NCI-H1092 (cell line): ENCODE measurements at places on chromosomes 3 and 15.

GRCh38 chr15:73924171-73924921, 1.9 kb upstream of the LOXL1 start:
- peak; percentile 13 for DNase-seq

- DNase-seq = no peak
Measured at GRCh38 chr3:126889276-126890201, 93.4 kb upstream of the PLXNA1 start.

DNA sequence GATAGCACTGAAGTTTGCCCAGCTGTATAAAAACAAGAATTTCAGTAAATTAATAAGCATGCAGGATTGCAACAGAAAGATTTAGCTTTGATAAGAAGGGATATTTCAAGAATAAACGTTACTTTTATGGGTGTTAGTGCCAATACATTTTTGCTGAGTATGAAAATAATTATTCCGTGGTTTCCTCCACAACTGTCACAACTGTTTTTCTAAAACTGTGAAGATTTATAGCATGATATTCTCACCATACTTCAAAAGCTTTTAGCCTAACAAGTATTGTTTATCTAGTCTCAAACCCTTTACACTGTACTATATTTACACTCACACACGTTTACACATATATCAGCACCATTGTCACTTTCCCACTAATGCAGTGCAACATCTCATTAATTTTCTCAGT, 200.5 kb downstream of the TPRG1 start:
- DNase-seq = no peak

GRCh38 chr3:73060302-73060723, 1.1 kb upstream of the EBLN2 start:
- DNase-seq = no peak

DNA sequence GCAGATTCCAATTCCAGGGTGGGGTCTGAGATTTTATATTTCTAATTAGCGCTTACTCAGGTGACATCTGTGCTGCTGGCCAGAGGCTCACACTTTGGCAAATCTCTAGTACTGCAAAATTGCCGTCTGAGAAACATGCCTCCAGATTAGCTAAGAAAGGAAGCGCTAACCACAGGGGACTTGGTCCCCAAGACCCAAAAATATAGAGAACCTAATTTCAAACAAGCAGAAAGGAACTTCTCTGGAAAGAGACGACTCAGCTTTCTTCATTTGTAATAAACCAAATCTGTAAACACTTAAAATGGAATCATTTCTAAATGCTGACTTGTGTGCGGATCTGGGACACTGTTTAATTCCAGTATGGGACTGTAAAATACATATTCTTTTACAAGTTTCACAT, 55.7 kb downstream of the B3GNT5 start:
- DNase-seq = no peak

DNA sequence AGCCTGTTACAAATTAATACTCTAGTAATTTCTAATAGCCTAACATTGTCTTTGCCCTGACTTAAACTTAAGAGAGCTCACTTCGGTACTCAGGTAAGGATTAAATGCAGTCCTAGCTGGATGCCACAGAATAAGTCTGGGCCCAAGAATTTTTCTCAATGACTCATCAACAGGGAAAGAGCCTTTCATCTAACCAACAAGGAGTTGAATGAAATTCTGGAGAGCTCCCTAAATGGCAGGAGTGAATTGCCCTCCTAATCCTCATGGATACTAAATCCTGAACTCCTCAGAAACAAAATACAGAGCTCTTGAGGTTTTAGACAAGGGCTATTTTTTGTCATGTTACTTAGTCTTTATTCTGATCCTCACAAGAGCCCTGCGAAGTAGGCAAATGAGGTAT, 159.5 kb downstream of the PLCH1 start:
- DNase-seq = no peak

GRCh38 chr3:5162102-5162501, 25.4 kb upstream of the EDEM1 start:
- DNase-seq = no peak

GRCh38 chr3:12436514-12437220, 47.6 kb upstream of the TSEN2 start:
- DNase-seq = no peak

DNA sequence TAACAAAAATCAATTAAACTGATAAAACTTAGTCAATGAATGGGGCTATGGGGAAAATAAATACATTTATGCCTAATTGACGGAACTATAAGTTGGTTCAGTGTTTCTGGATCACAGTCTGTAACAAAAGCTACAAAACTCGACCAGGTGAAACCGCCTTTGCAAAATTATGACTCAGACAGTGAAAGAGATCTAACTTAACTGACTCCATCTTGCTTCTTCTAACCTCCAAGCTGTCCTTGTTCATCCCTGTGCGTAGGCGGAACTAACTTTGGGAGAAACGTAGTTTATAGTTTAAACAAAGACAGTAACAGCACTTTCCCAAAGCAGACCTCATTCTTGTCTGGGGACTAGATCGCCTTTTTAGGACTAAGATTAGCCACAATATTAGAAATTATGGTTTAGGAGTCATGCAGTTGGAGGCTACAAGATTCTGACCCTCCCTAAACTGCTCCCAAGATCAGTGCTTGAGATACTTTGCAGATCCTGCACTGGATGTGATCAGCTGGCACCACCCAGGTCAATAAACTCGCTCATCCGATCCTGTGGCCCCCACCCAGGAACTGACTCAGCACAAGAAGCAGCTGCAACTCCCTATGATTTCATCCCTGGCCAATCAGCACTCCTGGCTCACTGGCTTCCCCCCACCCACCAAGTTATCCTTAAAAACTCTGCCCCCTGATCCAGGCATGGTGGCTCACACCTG, 7.2 kb upstream of the MFGE8 start:
- no peak for DNase-seq

- no peak for DNase-seq
Measured at GRCh38 chr15:29819979-29820378, 2.3 kb downstream of the TJP1 start.

DNA sequence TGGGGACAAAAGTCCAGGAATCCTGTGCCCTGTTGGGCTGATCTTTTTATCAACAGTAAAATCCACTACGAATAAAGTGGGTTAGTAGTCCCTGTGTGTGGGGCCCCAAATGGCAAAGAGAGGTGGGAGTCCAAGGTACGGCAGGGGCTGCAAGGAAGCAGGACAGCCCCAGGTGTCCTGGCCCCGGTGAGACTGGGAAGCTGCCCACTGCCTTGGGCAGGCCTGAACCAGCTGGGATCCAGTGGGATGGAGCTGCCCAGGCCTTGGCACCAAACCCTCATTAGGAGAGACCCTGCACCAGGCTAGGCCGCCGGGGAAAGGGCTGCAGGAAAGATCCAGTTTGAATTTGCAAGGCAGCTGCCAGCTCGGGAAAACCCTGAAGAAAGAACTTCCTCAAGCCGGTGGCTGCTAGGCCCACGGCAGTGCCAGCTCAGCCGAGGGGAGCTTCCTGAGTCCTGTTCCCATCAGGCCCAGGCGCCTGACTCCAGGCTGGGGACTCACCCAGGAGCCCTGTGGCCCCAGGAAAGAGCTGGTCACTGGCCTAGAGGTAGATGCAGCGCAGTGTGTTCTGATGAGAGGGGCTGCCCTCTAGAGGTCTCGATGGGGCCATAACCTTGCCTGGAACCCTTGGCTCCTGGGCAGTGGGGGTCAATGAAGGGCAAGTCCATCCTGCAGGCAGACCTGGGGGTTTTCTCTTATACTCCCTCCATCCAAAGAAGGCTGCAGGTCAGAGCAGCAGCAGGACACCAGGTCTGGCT, 14.4 kb upstream of the GNAI2 start:
- no peak for DNase-seq

- DNase-seq = peak; percentile 14
Measured at GRCh38 chr3:130539005-130539404, 22.0 kb downstream of the COL6A6 start.

DNA sequence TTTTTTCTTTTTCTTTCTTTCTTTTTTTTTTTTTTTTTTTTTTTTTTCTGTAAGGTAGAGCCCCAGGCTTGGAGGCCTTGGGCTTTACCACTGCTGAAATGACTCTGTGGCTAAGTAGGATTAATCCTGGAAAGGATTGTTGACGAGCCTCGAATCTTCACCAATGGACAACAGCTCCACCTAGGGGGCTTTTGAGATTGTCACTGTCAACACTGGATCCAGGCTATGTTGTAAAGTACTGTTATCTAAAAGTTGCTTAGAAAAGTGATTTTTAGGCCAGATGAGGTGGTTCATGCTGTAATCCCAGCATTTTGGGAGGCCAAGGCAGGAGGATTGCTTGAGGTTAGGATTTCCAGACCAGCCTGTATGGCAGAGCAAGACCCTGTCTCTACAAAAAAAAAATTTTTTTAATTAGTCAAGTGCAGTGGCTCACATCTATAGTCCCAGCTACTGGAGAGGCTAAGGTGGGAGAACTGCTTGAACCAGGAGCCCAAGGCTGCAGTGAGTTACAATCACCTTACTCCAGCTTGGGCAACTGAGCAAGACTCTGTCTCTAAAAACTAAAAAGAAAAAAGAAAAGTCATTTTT, 41.6 kb downstream of the KLHL18 start:
- DNase-seq = peak; percentile 40

- DNase-seq = no peak
Measured at GRCh38 chr3:44228900-44229299, 12.8 kb upstream of the TOPAZ1 start.

- DNase-seq = no peak
Measured at GRCh38 chr15:44810237-44810636, 73.9 kb downstream of the TRIM69 start.

DNA sequence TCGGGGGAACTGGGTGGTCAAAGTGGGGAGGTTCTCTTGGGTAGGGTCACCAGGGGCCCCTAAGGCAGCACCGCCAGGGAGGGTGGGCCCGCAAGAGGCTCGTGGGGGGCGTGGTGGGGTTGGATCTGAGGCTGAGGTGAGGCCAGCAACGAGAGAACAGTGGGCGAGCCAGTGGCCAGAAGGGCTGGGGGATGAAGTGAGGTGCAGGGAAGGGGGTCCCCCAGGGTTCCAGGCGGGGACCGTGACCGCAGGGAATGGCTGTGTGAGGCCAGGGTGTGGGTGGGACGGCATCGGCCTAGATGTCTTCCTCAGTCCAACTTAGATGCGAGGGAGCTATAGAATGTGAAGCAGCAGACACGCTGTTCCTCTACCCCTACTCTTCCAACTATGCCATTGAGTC, 78.2 kb downstream of the SNRK start:
- DNase-seq = no peak

- no peak for DNase-seq
Measured at GRCh38 chr3:26962492-26963360, 340.2 kb downstream of the LRRC3B start.
